Memory B cell (primary cell): ENCODE measurements at places on chromosomes 12 and 14.

DNA sequence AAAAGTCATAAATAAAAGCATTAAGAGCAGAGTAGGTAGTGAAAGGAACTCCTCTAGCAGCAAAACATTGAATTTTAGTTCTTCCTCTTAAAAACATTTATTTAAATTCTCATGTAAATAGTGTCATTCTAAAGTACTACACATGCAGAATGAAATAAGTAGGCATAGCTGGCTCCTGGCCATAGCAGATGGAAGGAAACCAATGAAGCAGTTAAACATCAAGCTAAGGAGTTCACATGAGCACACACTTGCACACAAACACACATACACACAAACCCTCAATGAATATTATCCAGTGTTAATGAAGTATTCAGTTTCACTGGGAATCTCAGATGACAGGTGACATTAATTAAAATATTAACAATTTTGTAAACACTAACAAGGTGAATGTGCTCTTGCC, 69.3 kb downstream of the SLC35F4 start:
- DNase-seq: no peak

GRCh38 chr12:58695263-58695662, 225.0 kb downstream of the LRIG3 start:
- no peak for DNase-seq

DNA sequence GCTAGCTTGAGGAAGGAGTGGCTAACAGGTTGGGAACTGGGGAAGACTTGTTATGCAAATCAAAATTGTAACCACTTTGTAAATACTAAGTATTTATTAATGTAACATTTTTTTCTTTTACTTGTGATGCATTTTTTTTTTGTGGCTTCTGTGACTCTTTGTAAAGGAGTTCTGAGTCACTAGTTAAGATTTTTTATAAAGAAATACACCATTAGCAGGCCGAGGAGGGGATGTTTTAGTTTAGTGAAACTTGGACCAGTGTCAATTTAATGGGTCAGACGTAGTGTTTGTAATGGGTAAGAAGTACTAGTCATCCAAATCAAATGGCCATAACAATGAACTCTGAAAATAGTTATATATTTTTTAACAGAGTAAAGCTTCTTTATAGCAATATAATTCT, 43.1 kb downstream of the AKAP6 start:
- DNase-seq: no peak

GRCh38 chr12:4027412-4027811, 154.2 kb upstream of the PARP11 start:
- no peak for DNase-seq

DNA sequence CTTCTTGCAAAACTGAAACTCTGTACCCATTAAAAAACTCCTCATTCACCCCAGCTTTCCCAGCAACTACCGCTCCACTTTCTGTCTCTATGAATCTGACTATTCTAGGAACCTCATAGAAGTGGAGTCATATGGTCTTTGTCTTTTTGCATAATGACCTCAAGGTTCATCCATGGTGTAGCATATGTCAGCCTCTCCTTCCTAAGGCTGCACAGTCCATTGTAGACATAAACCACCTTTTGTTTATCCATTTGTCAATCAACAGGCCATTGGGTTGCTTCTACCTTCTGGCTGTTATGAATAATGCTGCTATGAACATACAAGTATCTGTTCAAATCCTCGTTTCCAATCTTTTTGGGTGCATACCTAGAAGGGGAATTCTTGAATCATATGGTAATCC, 21.1 kb downstream of the NT5DC3 start:
- DNase-seq: no peak

GRCh38 chr14:48792376-48793024, 793.7 kb downstream of the RPS29 start:
- no peak for DNase-seq

- no peak for DNase-seq
Observed at GRCh38 chr12:77796775-77797174, 33.9 kb upstream of the NAV3 start.

- DNase-seq: no peak
Observed at GRCh38 chr14:104120281-104120741, 18.1 kb upstream of the KIF26A start.

- DNase-seq: no peak
Observed at GRCh38 chr14:101247842-101248725, 313.2 kb upstream of the DIO3 start.

DNA sequence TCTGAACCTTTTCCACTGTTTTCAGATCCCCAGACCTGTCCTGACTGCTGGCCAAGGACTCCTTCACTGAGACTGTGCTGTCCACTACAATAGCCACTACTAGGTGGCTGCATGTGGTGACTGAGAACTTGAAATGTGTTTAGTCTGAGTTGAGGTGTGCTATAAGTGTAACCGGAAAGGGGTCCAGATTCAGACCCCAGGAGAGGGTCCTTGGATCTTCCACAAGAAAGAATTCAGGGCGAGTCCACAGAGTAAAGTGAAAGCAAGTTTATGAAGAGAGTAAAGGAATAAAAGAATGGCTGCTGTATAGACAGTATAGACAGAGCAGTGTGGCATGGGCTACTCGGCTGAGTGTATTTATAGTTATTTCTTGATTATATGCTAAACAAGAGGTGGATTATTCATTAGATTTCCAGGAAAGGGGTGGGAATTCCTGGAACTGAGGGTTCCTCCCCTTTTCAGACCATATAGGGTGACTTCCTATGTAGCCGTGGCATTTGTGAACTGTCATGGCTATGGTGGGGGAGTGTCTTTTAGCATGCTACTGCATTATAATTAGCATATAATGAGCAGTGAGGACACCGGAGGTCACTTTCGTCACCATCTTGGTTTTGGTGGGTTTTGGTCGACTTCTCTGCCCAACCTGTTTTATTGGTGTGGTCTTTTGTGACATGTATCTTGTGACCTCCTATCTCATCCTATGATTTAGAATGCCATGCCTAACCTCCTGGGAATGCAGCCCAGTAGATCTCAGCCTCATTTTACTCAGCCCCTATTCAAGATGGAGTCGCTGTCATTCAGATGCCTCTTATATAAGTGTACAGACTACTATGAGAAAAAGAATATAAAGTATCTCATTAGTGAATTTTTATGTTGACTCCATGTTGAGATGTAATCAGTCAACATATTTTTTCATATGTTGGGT, 70.0 kb upstream of the SRSF5 start:
- DNase-seq: no peak

- DNase-seq: no peak
Observed at GRCh38 chr14:81141426-81141825, 79.3 kb downstream of the GTF2A1 start.

GRCh38 chr12:83323866-83324265, 637.2 kb downstream of the TMTC2 start:
- DNase-seq: no peak

DNA sequence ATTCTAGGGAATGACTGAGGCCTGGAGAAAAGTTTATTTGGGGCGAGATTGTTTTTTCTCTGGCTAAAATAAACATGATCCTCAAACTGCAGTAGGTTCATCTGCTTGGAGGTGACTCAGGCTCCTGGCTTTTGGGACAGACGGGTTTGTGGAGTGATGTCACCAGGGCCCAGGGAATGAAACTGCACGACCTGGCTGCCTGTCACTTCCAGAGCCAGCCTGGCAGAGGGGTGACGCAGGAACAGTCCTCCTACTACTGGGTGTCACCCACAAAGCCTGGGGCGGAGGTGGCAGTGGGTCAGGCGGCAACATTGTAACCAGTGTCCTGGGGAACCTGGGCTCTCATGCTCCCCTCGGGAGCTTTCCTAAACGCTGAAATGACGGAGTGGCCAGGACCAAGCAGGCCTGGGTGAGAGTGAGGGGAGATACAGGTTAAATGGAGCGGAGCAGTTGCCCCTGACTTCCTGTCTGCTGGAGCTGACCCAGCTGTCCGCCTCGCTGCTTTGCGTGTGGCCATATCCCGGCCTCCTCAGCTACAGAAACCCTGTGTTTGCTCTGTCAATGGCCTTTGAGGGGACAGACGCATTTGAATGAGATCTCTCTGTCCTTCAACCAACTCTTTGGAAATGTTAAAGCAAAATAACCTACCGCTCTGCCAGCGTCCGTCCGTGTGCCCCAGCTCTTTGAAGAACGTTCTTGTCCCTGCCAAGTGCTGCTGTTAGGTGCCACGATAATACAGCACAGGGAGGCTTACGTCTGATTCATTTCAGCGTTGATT, 6.5 kb downstream of the HIP1R start:
- no peak for DNase-seq

DNA sequence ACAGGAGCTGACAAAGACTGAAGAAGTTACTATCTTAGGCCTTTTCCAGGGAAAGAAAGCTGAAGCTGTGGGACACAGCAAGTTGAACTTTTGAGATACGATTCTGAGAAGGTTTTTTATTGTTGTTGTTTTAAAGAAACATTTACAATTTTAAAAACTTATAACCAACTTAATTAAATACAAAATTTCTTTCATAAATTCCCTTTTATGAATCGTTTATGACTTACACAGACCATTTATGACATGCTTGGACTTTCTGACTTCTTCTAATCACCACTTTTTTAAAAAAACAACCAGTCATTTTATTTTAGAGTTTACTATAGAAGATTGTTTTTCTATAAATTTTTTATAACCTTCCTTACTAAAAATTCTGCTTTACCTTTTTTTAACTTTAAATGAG, 68.7 kb downstream of the DHRS2 start:
- DNase-seq: no peak

DNA sequence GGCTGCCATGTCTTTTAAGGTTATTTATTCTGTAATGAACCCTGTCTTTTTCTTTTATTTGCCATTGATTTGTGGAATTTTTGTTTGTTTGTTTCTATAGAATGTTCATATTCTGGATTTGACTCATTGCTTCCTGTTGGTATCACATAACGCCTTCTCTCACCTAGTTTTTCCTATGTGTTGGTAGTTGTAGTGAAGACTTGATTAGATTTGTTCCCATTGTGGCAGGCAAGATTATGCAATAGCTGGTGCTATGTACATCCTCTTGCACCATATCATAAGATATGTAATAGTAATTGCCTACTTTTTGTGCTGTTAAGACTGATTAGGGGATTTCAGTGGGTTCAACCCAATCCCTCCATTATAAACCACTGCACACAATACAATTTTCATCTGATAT, 3.9 kb upstream of the KRT6B start:
- no peak for DNase-seq

DNA sequence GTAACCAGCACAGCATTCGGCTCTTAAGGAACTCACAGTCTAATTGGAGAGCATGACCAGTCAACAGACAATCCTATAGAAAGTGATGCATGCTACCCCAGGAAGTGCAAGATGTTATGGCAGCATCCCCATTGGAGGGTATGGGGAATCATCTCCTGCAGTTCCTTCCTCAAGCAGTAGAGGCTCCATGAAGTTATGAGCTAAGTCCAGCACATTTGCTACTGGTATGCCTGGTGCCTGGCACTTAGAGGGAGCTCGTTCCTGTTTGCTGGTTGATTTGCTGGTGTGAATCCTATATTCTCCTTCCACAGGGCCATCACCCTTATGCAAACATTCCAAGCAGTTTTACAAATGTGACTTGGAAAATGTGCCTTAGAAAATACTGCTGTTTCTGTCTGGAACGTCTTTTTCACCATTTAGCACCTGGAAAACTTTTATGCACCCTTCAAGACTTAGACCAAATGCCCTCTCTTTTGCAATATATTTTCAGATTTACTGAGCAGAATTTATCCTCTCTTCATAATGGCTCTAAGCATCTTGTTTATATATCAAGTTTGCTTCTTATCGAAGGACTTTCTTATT, 136.1 kb upstream of the WSCD2 start:
- no peak for DNase-seq

DNA sequence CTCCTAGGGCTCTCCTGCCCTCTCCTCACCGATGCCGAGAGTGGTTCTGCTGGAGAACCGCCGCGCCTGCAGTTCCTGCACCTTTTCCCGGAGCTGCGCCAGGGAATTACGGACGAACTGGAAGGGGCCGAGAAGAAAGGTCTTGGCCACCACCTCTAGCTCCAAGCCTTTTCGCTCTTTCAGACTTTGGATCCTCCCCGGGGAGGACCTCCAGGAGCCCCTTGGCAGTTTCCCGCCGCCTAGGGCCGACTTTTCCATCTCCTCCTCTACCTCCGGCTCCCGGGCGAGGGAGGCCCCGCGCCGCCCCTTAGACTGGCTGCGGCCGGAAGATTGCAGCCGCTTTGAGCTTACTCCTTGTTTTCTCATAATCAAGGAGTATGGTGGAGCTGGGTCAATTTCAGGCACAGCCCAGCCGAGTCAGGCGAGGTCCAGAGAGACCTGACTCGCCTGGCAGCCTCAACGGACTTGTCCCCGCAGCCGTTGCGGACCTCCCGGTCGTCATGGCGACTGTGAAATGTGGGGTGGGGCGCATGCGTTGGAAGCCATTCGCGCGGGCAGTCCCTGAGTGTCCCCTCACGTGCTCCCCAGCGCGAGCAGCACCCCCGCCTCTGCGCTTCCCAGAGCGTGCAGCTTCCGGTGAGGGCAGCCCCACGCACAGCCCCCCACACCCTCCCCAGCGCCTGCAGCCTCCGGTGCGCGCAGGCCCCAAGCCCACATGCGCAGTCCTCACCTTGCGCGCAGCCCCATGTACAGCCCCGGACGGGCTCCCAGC, at the start of gene DPY19L2:
TSS of gene DPY19L2 (minus strand) at position 466 of the 772 bp plus-strand sequence. CDS start at position 366, 100 bp downstream.
- no peak for DNase-seq
